Spinal cord (tissue), 10 donors: ENCODE measurements at places on chromosomes 3 and 15. TPM values are rescaled to one million over a fixed set of nuclear protein-coding genes. Genes with fewer than 3 reads are reported as not detected.

- no peak for DNase-seq
These were observed 110.6 kb upstream of the NANOGP8 start for GRCh38 chr15:35195649-35196048.

- DNase-seq: peak; percentile 67
These were observed 760.8 kb upstream of the CFAP20DC start for GRCh38 chr3:59810606-59811005.

Gene SLC24A5
- 0.84 TPM for polyA plus RNA-seq

DNA sequence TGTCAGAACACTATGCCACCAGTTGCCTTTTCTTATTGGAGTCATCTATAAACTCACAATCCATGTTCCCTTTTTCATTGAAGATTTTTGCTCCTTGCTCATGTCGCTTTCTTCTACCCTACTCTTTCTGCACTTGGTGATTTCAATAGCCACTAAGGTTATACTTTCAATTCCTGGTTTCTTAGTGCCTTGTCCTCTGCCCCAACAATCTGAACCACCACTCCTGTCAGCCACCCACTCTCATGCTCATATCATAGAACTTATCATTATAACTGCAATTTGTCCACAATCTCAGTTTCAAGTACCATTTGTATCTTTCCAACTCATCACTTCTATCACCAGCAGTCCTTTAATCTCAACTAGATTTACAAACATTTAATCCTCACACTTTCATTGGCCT is 10.0 kb upstream of the GRAMD1C start:
- no peak for DNase-seq

- peak; percentile 64 for DNase-seq
These were observed 29.0 kb downstream of the CCDC33 start for GRCh38 chr15:74265046-74265639.

DNA sequence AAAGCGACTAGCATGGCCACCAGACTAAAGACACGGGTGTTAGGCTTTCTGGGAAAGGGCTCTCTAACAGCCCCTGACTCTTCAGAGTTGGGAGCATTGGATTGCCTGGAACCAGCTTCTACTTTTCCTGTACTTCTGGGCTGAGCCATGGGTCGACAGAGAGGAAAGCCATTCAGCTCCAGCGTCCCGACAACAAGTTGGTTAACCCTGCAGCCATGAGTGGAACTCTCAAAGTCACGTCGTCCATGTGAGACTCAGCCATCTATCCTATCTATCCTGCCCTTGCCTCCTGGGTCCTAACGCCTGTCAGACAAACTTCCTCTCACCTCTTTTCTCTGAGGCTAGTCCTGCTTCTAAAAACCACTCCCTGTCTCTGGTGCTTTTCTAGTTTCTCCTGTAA is 32.6 kb upstream of the TBC1D5 start:
- DNase-seq: no peak

GRCh38 chr15:98282656-98283332 is 322.3 kb downstream of the ARRDC4 start:
- no peak for DNase-seq

GRCh38 chr3:30167541-30168011 is 438.8 kb upstream of the TGFBR2 start:
- DNase-seq: no peak

DNA sequence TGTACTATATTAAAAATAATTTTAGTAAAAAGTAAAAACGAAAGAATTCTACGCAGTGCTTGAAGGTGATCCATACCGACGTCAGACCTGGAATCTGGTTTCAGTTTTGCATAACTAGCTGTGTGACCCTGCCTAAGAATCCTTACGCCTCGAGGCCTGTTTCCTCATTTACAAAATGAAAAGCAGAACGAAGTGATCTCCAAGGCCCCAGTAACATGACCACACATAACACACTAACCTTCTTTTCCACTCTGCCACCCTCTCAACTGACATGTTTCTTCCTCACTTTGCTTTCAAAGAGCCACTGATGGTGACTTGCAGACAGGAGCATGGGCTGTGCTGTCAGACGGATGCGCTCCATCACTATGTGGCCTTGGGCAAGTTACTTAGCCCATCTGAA is 4.8 kb downstream of the MESD start:
- DNase-seq: no peak

GRCh38 chr15:89759835-89760234 is 8.8 kb upstream of the MESP1 start:
- no peak for DNase-seq

DNA sequence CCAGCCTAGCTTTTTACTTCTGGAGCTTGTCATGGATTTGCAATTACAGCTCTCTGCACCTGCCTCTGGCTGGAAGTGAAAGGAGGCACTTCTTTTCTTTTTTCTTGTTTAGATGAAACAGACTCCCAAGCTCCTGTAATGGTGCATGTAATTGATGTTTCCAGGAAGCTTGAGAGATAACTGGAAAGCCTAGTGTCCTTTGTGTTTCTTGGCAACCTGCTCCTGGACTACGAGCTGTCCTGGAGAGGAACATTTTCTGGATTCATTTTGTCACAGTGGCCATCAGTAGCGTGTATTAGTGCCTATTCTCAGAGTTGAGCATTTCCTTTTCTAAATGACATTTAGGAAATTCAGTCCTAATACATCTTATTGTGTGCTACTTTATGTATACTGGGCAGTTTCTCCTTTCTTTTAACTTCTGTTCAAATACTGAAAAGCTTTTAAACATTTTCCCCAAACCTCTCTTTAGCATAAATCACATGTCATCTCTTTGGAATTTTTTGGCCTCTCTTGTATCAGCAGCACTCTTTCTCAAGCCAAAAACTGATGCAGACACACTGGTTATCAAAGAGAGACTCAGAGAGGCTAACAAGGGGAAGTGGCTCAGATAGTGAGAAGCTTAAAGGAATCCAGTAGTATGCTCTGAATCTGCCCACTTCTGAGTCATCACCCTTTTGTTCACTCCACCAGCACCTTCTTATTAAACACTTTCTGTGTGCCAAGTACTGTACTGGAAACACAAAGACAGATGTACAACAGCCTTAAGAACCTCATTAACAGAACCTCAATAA is 62.6 kb upstream of the SLC2A2 start:
- peak; percentile 31 for DNase-seq

DNA sequence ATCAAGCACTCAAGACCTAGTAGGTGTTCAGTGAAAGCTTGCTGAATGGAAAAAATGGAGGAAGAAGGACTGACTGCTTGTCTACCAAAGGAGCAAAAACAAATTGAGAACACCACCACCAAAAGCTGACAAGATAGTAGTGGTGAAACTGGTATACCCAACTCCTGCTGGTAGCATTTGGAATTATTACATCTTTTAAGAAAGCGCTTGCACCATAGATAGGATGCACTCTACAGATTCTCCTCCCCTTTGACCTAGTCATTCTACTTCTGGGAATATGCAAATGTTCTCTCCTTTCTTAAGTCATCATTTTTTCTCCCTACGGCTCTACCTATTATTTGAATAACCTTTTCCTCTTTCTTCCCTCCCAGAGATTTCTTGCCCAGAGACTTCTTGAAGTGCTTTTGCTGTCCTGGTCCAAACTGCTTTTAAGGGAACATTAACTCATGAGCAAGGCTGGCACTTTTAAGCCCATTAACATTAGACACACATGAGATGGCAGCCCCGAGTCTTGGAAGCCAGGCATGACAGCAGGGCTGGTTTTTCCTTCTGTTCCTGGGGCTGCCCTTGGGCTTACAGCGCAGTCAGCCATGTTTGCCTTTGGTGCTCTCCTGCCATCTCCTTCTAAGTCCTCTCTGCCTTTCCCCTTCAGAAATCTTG is 75.0 kb upstream of the TLE3 start:
- DNase-seq: no peak

Gene RAD51
- 7.9 TPM for polyA plus RNA-seq

GRCh38 chr3:25460751-25461150 is 32.7 kb downstream of the RARB start:
- no peak for DNase-seq

Gene DNAH12
- 5.9 TPM for polyA plus RNA-seq

DNA sequence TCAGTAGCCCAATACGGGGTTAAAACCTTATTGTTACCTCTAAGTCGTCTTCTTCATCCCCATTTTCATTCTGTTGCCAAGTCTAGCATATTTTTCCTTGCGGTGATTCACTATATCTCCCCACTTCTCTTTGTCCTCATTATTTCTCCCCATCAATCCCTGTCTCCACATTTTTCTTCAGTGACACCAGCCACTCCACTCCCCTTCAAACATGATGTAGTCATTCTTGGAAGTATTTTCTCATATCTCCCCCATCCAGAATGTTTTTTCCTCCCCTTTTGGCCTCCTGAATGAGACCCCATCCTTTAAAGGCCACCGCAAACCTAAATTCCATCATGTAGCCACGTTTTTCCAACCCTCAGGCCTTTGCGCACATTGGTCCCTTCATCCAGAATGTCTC is 105.9 kb downstream of the TOP2B start:
- DNase-seq: no peak

Gene RPL22L1
- 29.1 TPM for polyA plus RNA-seq

Gene MCF2L2
- polyA plus RNA-seq: 18.4 TPM

Gene DNAJC17
- 34.9 TPM for polyA plus RNA-seq

DNA sequence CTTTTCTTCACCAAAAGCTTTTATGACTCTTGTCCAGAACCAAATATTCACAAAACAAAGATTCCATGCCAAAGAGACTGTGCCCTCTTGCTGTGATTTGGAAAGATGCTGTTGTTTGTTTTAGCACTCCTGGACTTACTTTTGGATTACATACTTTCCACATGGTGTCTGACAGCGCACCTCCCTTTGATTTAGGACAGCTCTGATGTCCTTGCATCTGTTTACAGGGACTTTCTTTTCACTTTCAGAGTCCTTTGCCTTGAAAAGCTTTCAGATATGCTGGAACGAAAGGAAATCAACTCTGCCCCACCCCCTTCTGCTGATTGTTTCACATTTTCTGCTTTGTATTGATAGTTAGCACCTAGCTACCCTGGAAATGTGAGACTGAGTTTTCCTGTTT is 133.0 kb upstream of the NR2E3 start:
- DNase-seq: no peak

DNA sequence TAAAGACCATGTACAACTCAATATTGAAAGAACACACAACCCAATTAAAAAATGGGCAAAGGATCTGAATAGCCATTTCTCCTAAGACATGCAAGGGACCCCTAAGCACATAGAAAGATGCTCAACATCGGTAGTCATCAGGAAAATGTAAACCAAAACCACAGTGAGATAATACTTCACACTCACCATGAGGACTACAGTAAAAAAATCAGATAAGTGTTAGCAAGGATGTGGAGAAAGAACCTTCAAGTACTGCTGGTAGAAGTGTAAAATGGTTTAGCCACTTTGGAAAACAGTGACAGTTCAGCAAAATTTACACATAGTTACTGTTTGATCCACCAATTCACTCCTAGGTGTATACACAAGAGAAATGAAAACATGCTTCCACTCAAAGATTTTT is 30.1 kb upstream of the XIRP1 start:
- no peak for DNase-seq

Gene DNASE1L3
- polyA plus RNA-seq: 0.59 TPM

DNA sequence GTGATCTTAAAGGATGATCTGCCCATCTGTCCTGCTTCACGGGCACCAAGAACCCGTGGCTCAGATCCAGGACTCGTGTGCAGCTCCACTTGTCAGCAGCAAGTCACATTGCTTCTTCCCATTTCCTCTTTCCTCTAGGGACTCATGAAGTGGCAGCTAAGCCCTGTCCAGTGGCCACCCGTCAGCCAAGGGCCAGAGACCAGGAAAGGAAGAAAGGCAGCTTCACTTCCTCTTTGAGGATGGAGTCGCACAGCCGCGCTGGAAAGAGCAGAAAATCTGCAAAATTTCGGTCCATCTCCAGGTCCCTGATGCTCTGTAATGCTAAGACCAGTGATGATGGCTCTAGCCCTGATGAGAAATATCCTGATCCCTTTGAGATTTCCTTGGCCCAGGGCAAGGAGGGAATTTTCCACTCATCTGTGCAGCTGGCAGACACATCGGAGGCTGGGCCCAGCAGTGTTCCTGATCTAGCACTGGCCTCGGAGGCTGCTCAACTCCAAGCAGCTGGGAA is 28.5 kb downstream of the IL16 start:
- no peak for DNase-seq

- no peak for DNase-seq
These were observed 127.1 kb upstream of the RBMS3 start for GRCh38 chr3:29153811-29154210.

DNA sequence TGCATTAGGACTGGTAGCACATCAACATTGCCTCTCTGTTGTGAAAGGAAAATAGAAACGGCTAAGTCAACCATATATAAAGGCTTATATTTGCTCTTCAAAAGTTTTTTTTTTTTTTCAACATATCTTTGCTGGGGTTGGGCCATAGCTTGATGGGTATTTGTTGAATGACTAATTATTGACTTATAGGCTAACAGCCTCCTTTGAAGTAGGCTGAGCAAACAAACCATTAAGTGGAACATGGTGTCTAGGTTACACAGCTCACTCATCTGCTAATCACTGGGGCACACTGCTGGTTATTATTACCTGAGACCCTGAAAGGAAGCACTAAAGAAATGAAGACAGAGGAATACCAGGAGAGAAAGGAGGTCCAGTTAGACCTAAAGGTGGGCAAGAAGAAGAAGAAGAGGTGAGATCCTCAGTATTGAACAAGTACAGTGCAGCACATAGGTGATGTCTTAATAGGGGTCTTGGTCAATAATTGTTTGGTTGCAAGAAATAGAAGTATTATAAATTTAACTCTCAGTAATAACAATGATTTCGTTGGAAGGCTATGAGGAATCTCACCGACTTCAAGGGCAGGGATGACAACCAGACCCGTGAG is 139.4 kb downstream of the RPLP1 start:
- DNase-seq: no peak

DNA sequence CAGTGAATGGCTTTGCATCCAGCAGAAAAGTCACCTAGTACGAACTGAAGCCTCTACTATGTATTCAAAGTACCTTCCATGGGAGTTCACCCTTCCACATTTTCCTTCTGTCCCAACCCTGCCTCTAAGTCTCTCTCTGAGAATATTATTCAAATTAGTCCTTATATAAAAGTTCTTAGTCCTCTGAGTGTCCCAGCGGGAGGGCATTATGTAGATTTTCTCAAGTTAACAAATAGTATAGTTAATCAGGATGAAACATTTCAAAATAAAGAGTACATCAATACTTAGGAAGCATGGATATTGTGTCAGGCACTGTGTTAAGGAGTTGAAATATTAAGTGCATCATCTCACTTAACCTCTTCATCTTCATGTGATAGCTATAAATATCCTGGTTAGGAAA is 223.3 kb downstream of the CPNE4 start:
- no peak for DNase-seq

Gene ZNF660
- 9.3 TPM for polyA plus RNA-seq

DNA sequence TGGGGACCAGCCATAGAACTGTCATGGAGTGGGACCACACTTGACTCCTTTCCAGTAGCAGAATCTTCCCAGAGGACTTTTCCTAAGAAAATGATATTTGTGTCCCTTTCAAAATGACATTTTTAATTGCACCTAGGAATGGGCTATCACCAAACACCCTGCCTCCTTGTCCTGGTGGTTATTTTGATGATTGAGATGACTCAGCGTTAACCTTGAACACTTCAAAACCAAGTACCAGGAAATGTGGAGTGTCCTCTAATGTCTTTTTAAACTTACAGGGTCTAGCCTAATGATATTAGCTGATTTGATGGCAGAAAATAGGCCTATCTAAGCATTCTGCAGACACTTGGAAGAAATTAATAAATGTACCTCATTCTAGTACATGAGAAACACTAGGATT is 90.7 kb downstream of the HHLA2 start:
- DNase-seq: no peak

GRCh38 chr3:183360971-183361624 is 67.3 kb downstream of the MCF2L2 start:
- no peak for DNase-seq

- no peak for DNase-seq
These were observed 10.9 kb downstream of the RTP1 start for GRCh38 chr3:187208159-187208558.

Gene KY
- 4.2 TPM for polyA plus RNA-seq
